ENCODE measurements at places on chromosomes 3 and 15.

DNA sequence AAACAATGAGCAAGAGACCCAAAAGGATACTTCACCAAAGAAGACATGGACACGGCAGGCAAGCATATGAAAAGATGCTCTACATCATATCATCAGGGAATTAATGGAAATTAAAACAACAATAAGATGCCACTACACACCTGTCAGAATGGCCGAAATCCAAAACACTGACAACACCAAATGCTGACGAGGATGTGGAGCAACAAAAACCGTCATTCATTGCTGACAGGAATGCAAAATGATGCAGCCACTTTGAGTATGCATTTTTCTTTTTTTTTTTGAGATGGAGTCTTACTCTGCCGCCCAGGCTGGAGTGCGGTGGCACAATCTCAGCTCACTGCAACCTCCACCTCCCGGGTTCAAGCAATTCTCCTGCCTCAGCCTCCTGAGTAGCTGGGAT is 19.0 kb downstream of the EDC3 start:
- no peak for DNase-seq

- no peak for DNase-seq
Measured at GRCh38 chr15:73527598-73527997, 84.6 kb downstream of the REC114 start.

DNA sequence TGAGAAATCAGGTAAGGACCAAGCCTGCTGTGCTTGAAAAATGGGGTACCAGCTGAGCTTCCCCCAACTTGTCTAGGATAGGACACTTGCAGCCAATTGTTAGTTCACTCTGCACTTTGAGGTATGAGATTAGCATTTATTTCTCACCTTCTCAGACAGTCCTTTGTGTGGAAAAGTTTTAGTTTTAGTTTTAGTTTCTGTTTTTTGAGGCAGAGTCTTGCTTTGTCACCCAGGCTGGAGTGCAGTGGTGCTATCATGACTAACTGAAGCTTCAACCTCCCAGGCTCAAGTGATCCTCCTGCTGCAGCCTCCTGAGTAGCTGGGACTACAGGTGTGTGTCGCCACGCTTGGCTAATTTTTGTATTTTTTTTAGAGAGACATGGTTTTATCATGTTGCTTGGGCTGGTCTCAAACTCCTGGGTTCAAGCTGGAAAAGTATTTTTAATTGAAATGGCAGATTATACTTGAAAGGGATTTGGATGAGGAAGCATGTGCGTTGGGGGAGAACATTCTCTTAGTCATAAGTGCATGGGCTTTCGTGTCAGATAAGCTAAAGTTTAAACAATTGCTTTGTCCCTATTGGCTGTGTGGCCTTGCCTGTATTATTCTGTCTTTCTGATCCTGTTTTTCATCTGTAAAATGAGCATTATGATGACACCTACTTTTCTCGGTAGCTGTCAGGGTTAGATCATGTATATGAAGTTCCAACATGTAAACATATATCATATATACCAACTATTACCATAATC is 25.2 kb upstream of the CCK start:
- DNase-seq: no peak

GRCh38 chr15:45734260-45734711 is 99.5 kb downstream of the SQOR start:
- no peak for DNase-seq

DNA sequence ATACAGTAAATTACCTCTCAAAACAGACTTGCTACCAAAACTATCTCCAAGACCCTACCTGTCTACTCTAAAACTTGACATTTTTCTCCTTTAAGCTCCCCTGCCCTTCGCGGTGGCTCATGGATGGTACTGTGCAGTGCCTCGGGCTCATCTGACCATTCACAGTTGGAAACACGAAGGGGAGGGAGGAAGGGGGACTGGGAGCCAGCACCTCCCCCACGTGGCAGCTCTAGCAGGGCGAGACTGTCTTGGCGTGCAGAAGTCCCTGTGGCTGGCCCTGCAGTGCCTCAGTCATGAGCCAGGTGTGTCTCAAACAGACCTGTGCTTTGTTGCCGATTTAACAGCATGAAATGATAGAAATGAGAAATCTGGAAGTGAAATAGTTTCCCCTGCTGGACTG is 372.0 kb downstream of the GABRG3 start:
- DNase-seq: no peak

DNA sequence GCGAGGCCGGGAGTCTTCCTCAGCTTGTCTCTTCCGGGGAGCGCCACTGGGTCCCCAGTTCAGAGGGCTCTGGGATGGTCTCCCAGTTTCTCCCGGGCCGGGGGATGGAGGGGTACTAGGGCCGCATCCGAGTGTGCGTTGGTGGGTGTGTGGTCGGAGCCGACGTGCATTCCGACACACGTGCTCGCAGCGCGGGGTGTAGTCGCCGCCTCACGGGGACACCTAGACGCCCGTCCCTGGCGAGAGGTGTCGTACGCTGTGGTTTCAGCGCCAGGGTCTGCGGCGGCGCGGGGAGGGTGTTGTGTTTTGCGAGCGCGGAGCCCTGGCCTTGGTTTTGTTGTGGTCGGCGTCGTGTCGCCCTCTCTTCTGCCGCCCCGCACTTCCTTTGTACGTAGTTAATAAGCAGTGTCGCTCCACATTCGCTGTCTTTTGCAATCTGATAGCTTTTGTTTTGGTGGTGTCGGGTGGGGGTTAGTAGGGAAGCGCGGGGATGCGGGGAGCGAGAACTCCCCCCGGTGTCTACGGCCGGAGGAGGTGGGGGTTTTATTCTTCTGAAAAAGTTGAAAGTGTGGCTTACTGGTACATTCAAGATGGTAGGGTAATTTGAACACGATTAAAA is 2.2 kb downstream of the IGF1R start:
- peak; percentile 51 for DNase-seq

GRCh38 chr3:134295930-134296329 is 45.3 kb upstream of the RYK start:
- DNase-seq: no peak

- no peak for DNase-seq
Measured at GRCh38 chr3:188518835-188519452, 365.0 kb downstream of the LPP start.

GRCh38 chr15:61978225-61978624 is 82.0 kb downstream of the VPS13C start:
- no peak for DNase-seq

GRCh38 chr3:70426071-70426470 is 113.6 kb upstream of the MDFIC2 start:
- DNase-seq: no peak

DNA sequence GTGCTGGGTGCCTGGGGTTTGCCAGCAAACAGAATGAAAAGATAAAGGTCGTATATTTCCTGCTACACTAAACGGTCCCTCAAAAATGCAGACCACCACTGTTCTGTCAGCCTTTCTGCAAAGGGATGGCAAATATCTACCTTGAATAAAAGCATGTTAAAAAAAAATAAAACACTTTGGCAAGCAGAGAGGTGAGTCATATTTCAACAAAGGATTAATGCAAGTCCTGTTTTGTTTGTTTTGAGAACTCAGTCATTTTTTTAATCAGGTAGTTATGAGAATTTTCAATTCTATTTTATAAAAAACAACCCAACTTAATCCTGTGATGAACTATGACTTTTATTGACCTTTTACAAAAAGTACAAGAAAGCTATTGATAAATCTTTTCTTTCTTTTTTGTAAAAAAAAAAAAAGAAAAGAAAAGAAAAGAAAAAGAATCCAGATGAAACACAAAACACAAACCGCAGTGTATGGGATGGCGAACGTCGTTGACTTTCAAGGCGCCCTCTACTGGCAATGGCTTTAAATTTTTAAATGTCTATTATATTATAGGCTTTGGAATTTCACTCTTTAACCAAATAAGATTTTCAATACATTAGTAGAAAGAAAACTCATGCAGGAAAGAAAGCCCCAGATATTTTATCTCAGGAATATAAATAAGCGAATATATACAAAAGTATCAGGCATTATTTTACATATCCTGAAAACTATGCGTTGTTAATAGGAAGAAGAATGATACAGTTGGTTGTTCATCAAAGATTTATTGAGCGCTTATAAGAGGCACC is 87.8 kb downstream of the NCEH1 start:
- DNase-seq: no peak

GRCh38 chr3:16300881-16301359 is 35.9 kb downstream of the OXNAD1 start:
- no peak for DNase-seq

DNA sequence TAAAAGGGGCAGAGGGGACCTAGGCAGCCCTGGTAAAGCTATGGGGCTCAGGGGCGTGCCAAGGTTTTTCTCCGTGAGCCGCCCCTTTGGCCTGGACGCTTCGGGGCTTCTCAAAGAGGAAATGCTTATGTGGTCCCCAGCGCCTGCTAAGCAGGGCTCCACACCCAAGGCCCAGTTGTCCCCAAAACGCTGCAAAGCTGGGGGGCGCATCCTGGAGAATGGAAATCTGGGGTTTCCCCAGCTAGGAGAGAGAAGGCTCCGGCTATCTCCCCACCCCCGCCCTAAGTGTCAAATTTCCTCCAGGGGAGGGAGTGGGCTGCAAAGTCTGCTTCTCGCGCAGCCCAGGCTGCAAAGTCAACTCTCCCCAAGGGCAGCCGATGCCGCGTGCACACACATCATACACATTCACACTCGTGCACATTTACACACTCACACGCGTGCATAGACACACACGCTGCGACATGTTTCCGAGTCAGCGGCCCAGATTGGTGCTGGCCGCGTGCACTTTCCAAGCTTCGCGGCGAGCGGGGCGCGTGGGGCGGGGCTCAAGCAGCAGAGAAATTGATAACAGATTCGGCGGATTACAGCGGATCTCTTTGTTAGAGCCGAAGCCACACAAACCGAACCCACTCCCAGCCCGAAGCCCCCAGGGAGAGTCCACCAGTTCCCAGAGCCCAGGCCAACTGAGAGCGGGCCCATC is 4.5 kb downstream of the WNT5A start:
- DNase-seq: no peak

DNA sequence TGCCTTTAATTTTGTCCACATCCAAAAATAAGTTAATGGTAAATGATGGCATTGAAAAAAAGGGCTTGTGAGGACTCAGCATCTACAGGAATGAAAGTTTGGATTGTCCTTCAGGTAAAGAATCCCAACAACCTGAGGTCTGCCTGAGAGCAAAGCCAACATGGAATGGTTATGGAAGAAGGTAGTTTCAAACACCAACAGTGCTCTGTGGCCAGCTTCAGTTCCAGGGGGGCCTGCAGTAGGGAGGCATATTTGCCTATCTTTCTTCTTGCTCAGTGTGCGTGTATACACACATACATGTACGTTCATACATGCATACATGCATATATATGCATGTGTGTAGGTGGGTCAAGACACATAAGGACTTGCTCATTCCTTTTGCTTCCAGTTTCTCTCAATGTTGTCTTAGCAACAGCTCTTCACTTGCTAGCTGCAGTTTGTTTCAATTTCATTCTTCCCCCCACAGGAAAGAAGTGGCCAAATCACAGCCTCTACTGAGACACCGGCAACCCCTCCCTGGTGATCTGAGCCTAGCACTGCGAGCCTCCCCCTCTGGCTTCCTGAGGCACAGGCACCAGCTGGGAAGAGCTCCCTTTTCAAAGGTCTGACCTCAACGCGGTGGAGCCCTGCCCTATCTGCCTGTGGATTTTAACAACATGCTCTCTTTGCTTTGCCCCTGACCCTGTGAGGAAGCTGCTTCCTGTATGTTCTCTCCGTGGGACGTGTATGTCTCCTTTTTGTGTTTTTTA is 146.2 kb downstream of the KLF13 start:
- no peak for DNase-seq

- DNase-seq: no peak
Measured at GRCh38 chr15:45618813-45619212, 16.0 kb upstream of the SQOR start.

Measured in NCI-H526 treated with DMSO at 0.1 percent for 48 hours (cell line).